ENCODE measurements at places on chromosomes 3 and 15.

DNA sequence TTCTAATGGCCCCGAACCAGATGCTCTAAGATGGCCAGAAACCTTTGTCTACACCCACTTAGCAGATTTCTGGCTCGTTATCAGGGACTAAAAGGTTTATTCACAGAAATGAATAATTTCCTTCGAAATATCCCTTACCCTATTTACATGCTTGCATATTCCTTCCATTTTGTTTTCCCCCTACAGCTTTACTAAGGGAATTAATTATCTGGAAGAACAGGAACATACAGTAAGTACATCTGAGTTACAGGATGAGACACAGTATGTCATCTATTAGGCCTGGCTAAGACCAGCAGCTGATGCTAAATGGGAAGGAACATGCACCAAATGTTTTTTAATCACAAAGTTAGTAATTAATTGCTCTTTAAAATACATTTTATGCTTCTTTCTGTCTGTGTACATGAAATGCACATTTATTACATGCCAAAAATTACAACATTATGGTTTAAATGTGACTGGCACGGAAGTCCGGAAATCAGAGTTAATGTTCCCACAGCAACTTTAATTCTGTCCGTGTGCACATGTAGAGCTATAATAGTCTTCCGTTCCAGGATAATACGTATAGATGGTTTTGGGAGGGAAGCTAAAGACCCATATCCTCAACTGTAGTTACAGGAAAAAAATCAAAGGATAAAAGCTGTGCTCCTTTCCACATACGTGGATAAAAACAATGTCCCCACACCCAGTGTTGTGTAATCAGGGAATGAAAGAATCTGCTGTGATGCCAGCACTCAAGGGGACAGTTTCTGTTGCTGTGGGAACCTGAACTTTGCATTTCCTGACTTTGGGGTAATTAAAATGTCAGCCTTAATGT lies 82.0 kb downstream of the TIGIT start:
- no peak for DNase-seq

DNA sequence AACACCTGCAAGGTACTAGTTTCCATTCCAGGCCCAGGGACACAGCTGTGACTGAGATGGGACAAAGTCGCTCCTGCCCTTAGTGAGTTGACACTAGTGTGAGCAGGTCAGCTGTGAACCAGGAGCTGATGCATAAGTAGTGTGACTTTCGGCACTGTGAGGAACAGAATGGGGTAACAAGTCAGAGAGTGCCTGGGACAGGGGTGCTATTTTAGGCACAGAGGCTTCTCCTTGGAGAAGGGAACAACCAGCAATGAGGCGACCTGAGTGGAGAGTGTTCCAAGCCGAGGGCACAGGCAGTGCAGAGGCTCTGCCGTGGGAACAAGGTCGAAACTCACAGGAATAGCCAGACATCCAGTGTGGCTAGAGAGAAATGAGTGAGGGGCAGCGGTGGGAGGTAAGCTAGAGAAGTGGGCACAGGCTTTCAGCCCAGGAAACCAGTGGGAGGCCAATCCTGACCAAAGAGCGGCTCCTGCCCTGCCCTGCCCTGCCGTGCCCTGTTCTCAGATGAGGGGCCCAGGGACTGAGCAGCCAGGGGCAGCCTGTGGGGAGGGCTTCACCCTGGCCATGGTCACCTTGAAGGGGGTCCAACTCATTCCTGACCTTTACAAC lies 14.2 kb downstream of the DNAH1 start:
- no peak for DNase-seq

DNA sequence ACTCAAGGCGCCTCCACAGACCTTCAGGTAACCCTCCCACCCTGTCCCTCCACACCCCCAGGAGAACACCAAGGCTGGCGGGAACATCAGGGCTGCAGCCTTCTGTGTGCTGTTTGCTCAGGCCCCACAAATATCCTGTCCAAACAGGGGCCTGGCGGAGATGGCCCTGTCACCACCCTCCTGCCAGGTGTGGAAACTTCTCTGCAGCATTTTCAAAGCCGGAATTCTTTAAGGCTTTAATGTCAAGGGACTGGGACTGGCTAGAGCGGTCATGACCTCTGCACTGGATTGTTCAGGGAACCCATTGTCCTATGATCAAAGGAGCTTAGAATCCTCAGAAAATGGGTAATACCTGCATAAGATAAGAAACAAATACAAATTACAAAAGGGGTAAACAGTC lies 46.6 kb downstream of the FBLN2 start:
- no peak for DNase-seq

DNA sequence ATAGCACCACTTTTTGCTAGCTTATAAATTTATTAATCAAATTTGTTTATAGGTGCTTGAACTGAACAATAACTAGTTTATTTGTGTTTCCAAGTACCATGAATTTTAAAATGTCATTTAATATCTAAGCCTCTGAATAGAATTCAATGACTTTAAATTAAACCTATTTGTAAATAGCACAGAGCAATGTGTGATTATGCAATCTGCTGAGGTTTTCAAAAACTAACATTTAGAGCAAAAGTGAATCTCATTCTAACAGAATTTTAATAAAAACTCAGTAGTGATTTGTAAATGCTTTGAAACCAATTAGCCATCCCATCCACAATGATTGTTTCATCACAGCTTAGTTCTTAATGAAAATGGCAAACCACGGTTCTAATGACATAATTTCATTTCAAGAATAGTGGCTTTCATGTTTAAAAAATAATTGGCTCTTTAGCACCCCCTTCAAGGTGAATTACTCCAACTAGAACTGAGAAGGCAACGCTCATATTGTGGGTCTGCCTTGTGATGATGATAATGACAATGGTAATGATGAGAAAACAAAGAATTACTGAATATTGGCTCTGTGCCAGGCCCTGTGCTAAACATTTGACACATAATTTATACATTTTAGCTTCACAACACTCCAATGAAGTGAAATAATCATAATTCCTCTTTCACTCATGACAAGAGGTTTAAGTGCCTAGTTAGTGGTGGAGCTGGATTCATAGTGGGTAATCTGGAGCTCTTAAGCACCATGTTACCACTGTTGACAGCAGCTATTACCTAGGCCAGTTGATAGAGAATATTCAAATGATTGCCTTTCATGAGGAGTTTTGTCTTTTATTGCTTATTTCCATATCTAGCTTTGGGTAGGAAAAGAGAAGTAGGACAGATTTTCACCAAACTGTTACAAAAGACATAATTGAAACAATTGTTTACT lies 145.7 kb downstream of the RBMS3 start:
- no peak for DNase-seq

GRCh38 chr3:10729439-10729838 lies 86.6 kb upstream of the SLC6A11 start:
- no peak for DNase-seq

GRCh38 chr15:40489274-40490175 lies 18.7 kb downstream of the CHST14 start:
- no peak for DNase-seq

DNA sequence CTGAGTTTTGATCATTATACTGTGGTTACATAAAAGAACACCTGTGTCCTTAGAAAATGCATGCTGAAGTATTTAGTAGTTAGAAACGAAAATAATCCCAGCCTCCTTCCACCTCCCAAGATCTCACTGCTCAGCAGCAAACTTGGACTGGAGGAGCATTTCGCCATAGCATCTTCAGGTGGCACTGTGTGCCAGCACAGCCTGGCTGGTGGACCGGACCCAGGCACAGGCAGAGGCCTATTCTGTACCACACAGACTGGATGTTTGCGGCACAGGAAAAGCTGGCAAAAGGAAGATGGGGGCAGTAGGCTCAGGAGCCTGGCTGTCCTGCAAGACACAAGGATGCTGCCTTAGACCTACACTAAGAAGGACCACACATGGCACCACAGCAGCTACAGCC lies 10.2 kb downstream of the STIMATE start:
- DNase-seq: no peak

DNA sequence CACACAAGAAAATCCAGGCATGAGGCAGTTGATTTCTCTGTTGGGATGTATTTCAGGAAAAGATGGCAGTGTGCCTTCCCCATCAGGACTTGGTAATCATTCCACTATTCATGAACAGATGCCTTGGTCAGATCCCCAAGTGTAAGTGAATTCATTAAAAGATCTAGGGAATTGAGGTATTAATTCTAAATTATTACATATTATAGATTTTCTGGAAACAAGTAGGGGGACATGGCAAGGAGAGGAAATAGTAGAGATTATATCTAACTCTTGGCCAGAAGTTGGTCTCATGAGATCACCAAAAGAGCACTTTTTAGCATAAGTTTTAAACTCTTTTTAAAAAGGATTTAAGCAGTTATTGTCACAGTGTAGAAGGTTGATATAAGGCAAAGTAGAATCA lies 74.4 kb upstream of the MDFIC2 start:
- DNase-seq: peak; percentile 4

GRCh38 chr15:62063825-62064635 lies 2.7 kb upstream of the C2CD4A start:
- no peak for DNase-seq
